ENCODE measurements at places on chromosomes 3 and 15.

- DNase-seq, result no peak
These were observed 167.2 kb downstream of the POLR2M start for GRCh38 chr15:57873564-57874209.

- no peak for DNase-seq
These were observed 46.3 kb upstream of the FLNB start for GRCh38 chr3:57961828-57962447.

DNA sequence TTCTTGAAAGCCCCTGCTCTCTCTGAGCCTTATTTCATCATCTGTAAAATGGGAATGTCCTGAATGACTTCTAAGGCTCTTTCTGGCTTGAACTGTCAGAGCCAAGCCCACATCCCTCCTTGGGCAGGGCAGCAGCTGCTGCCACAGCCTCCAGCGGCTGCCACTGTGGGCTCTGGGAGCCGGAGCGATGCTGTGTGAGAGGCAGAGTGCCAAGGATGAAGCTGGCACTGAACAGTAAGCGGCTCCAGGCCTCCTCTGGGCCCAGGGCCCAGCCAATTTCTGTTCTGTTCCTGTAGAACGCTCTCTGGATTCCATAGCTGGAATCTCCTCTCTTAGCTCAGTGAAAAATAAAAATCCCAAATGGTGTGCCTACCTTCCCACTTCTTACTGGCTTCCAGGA is 4.4 kb downstream of the CPLX3 start:
- DNase-seq, result no peak

DNA sequence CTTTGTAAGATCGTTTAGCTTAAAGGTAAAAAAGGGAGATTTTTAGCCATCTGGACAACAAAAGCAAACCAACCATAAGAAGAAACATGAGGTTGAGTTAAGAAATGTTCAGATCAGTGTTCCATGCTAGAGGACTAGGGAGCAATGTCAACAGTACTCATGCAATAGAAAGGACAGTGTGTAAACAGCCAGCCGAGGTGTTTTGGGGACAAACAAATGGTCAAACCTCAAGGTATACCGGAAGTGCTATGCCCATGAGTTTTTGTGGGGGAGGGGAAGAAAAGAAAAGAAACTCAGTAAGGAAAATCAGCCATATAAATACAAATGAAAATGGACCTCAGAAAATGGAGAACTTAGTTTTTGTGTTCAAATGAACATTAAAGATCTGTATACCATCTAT is 289.5 kb upstream of the GRM7 start:
- no peak for DNase-seq

DNA sequence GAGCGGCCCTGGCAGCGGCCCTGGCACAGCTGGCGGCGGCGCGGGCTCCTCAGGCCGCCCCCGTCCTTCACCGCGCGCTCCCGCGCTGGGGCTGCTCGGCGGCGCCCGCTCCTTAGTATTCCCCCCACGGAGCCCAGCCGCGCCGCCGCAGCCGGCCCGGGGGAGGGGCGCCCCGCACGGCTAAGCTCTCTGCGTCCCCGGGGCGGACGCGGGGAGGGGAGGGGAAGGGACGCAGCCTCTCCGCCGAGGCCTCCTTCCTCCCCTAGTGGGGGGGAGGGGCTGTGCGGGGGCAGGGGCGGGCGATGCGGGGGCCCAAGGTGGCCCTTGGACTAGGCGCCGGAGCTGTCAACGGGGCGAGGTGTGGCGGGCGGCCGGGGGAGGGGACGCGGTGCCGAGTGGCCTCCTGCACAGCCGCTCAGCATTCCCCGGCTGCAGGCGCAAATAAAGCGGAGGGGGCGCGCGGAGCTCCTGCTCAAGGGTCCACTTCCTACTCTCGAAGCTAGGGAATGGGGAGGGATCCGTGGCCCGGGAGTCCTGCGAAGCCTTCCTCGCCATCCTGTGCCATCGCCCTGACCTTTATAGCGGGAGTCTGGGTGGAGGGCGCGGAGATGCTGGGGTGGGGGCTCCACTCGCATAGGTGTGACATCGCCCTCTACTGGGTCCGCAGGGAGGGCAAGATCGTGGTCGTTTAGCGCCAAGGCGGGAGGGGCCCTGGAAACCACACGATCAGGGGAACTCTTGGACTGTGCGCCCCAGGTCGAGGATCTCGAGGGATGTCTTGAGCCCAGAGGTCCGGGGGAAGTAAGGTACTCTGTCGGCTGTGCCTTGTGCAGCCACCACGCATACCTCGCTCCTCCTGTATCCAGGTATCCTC is 22.2 kb downstream of the EPHB3 start:
- no peak for DNase-seq

GRCh38 chr15:38128921-38129320 is 123.7 kb upstream of the SPRED1 start:
- DNase-seq, result no peak

GRCh38 chr3:189267981-189268613 is 96.3 kb downstream of the TPRG1 start:
- no peak for DNase-seq

GRCh38 chr15:63905131-63905530 is 71.4 kb upstream of the HERC1 start:
- no peak for DNase-seq

GRCh38 chr15:66774001-66774814 is 72.2 kb downstream of the SMAD6 start:
- no peak for DNase-seq

DNA sequence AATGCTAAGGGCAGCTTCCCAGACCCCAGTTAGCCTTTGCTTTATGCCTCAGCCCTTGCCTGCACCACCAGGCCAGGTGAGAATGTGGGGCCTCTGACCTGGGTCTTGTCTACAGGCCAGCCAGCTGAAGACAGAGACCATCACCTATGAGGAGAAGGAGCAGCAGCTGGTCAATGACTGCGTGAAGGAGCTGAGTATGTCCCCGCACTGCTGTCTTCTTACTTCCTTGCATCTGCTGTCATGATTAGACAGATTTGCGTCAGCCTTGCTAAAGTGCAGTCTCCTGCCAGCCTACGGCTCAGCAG is 74.6 kb downstream of the CCK start:
- no peak for DNase-seq

DNA sequence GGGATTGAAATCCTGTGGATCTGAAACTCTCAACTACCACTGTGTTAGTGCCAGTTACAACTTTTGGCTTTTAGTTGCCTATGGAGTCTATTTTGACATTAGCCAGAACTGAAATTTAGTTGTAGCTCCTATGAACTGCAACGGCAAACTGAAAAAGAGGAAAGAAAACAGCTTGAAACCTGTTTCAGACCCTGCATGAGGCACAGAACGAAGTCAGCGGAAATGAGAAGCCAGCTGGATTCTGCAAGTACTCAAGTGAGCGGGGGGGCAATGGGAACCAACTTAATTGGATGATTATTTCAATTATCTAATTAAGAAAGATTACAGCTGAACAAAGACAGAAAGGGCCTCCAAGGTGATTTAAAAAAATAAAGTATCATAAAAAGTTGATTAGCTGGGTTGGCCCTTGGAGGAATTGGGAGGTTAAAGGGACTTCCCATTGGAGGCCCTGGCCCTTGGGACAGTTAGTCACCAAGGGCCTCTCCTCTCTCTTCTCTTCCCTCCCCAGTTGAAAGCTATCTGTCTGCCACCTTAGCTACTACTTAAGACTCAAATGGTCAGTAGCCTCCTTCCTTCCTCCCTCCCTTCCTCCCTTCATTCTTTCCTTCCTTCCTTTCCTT is 352.1 kb downstream of the SHQ1 start:
- DNase-seq, result no peak

DNA sequence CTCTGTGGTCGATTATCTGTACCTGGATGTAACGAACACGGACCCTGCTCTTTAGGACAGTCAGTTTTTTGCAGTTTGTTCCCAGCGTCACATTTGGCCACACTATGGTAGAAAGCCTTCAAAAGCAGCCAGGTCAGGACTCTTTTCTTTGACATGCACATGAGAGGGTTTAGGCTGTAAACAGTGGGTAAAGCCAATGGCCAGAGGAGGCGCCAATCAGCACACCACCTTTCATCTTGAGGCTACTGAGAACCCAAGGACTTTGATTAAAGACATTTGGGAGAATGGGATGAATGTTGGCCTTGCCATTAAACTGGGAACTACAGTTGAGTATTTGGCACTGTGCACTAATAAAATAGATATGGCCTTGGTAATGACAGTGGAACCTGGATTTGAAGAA is 225.9 kb downstream of the OXSM start:
- no peak for DNase-seq

GRCh38 chr15:59444081-59444835 is 6.3 kb downstream of the FAM81A start:
- no peak for DNase-seq

- no peak for DNase-seq
These were observed 74.2 kb downstream of the GTF2E1 start for GRCh38 chr3:120816728-120817127.

DNA sequence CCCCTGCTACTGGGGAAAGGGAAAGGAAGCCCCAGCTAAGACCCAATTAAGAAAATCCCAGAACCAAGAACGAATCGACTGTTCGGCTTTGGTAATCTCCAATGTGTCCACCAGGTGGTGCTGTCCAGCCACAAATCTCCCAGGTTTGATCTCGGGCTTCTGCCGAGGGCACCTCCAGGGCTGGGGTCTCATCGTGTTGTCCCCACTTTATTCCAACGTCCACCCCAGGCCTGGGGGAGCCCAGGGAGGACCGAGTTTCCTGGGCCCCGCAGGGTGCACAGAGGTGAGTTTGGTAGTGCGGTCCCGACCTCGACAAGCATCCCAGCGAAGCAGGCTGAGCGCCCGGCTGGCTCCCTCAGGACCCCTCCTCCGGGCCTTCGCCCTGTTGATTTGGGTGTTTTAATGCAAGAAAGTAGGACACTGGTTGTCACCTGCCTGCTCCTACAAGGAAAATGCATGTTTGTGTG is 185.1 kb downstream of the GOLGA6L6 start:
- DNase-seq, result peak; percentile 63

GRCh38 chr3:101676216-101676764 is 642 bp downstream of the ZBTB11 start:
- DNase-seq, result peak; percentile 84

DNA sequence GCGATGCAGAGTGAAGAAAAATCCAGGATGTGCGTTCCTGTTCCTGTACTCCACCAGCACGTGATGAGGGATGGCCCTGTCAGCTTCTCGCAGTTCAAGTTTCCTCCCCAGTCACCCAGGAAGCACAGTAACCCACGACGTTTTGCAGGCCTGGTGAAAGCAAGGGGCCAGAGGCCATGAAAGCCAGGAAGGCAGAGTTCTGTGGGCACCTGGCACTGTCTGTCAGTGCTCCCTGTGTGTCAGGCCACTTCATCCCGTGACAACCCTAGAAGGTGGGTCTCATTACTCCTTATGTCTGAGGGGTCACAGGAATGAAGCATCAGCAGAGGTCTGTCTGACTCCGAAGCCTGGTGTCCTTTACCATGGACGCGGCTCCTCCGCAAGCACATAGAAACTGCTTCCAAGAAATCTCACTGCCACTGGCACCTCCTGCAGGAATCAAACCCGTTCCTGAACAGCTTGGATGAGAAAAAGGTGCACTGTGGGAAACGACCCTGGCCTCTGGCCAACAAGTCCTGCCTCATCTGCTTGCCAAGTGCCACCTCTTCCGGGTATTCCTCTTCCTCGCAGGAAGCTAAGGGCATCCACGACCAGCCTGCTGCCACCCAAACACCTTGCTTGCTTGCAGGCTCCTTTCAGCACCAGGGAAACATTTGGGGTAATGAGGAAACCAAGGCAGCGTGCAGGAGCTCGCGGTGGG is 14.6 kb downstream of the RAB43 start:
- no peak for DNase-seq

DNA sequence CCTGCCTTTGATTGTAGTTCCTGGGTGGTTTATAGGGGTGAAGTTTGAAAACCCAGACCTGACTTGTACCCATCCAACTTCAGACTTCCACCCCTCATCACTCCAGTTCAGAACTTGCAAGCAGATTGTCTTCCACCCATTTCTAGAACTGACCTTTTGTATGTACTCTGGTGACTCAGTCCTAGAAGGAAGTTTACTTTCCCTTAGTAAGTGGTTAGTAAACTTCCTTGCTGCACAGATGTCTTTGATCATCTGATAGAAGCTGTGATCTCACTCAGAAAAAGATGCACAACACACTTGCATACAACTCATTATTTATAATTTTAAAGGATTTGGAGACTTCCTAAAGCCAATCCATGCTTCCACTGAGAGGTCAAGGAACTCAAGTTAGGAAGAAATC is 368.0 kb downstream of the MFSD1 start:
- no peak for DNase-seq

- DNase-seq, result no peak
These were observed 142.0 kb upstream of the TOPAZ1 start for GRCh38 chr3:44099566-44100297.

DNA sequence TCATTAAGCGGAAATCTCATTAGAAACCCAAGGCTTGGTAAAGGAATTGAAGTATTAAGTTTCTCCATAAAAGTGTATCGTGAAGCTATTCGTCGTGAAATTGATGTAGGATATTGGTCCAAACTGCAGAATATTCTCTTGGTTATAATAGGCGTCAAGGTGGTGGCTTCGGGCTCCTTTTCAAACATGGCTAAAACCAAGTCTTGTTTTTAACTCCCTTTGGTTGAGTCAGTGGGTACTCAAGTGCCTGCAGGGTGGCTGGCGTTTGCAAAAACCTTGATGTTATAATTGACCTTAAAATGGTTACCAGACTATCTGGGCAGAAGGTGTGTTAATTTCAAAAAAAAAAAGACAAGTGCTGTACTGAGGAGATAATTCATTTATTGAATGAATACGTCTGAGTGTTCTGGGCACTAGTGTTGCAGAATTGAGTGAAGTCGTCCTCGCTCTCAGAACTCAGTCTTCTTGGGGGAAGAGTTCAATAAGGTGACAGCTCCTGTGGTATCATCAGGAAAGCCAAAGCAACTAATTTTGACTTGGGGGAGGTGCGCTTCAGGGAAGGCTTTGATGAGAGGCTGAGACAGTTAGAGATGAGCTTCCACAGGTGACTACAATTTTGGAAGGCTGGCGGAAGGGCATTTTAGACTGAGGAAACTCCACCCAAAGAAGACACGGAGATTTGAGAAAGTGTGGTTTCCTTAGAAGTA is 1.5 kb downstream of the UBE2Q2 start:
- DNase-seq, result no peak

- DNase-seq, result no peak
These were observed 47.8 kb downstream of the ATP2B2 start for GRCh38 chr3:10457560-10457959.

- no peak for DNase-seq
These were observed 491.1 kb downstream of the AGBL1 start for GRCh38 chr15:86570738-86571137.

DNA sequence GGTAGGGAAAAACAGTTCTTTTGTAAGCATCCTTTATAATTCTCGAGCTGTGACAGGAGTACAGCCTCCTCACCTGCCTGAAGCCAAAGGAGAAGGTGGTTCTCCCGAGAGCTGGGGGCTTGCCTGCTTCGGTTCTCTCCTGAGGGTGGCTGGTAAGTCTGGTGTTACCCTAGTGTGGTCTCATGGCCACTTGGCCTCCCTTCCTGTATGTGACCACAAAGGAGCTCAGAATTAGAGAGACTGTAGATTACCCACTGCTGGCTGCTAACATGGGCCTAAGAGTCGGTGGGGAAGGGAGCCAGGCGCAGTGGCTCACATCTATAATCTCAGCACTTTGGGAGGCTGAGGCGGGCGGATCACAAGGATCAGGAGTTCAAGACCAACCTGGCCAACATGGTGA is 12.6 kb downstream of the PDHB start:
- no peak for DNase-seq

DNA sequence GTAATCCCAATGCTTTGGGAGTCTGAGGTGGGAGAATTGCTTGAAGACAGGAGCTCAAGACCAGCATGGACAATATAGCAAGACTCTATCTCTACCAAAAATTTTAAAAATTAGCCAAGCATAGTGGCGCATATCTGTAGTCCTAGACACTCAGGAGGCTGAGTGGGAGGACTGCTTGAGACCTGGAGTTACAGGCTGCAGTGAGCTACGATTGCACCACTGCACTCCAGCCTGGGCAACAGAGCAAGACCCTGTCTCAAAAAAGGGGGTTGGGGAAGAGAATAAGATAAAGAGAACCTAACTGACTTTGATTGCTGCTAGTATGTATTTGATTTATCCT is 755 bp downstream of the CD200R1 start:
- DNase-seq, result no peak
